K562 (cell line): ENCODE measurements at places on chromosomes 2 and 18.
A peak's percentile ranks its signal among the peaks of the same experiment; 100 is the strongest.

- peak; percentile 68 for DNase-seq
Measured at GRCh38 chr2:75466708-75467311, 93.9 kb downstream of the EVA1A start.

DNA sequence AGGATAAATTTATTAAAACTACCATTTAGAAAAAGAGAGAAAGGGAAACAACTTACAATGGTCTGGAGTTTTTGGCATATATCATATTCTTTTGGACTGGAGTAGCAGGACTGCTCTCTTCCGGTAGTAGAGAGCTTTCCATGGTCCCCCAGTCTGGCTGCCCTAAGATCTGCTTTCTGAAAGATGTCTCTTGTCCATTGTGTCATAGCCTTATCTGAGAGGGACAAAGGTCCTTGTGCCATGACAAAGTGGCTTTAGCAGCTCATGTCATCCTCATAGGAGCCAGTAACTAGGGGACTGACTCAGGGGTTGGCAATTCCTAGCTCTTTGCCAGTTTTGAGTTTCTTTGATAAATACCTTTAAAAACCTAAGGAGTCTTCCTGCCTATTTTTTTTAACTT, 505.5 kb upstream of the ZEB2 start:
- no peak for DNase-seq

DNA sequence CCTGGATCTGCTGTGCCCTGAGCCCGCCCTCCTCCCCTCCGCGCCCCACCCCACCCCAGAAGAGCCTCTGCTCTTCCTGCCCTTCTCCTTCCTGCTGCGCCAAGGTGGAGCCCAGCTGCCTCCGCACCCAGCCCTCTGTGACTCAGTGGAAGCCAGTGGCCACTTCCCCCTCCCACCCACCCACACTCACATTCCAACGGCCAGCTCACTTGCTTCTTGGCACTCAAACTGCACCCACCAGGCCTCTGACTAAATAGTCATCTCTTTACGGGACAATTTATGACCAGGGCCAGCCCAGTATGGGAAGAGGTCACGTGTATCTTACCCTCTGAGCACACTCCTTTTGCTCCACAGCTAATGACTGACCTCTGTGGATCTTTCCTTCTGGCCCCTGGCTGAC, 150.4 kb upstream of the SLC1A4 start:
- no peak for DNase-seq

- DNase-seq = no peak
Measured at GRCh38 chr18:60019463-60019840, 119.7 kb downstream of the PMAIP1 start.
